ENCODE measurements at places on chromosomes 2 and 18.

GRCh38 chr2:236171680-236172254 is 3.6 kb upstream of the GBX2 start:
- ATAC-seq, result no peak

DNA sequence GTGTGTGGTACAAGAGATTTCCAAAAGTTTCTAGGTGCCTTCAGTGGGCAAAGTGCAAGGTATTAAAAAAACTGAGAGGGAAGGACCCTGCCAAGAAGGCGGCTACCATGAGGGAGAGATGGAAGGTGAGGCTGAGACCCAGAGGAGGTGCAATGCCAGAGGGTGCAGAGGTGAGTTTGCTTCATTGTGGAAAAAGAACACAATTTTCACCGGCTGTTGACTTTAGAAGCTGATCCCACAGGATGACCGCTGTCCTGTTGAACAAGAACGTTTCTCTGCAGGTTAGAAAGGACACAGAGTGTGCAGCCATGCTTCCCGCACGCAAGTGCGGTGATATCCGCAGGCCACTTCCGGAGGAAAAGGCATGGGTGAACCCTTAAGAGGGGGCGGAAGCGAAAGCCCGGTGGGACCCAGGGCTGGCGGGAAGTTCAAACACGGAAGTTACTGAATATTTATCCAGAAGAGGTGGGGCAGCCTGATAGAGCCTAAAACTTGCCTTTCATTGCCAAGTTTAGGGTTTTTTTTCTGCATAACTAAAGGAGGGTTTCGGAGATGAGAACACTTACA is 16.6 kb downstream of the SP110 start:
- ATAC-seq, result no peak

DNA sequence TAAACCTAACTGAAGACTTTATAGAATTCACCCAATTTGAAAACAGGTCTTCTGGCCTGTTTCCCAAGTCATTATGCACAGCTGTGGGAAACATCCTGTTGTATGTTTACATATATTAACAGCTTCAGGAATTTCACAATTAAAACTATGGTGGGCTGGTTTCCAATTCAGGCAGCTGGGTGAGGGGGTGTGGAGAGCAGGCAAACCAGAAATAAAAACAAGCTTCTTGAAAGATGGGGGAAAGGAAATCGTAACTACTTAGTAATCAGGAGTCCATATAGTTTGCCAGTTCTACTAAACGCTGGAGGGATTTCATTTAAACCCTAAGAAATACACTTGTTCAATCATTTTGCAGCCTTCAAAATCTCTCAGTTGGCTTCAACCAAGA is 22.8 kb downstream of the ATP8B1 start:
- no peak for ATAC-seq

DNA sequence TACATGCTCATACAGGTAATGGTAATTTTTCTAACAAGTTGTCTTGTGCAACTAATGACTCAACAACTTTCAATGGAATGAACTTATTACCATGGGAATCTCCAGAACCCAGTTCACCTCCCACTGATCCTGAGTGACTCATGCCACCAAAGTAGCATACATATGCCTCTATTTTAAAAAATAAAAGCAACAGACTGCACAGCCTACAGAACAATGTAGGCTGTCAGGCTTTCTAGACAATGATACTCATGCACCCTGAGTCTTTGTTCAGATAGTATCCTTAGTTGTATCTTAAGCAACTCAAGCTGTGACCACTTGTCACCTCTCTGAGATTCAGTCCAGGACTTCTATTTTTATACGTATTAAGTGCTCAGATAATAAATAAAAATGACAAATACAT is 531.0 kb upstream of the SETBP1 start:
- ATAC-seq, result peak; percentile 97

DNA sequence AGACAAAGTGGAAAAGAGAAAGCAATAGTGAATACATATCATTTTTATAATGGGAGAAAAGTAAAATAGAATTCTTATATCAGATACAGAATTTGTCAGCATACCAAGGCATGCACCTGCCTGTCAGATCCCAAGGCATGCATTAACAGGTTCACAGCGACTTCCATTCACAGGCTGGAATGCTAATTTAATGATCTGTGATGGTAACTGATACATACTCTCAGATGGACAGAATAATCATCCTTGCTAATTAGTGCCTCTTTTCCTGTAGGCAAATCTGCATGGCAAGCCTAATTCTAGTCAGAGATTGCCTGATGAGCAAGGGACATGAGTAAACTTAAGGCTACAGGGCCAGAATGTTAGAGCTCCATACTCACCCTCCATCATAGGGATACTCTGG is 76.1 kb downstream of the PRKRA start:
- no peak for ATAC-seq

DNA sequence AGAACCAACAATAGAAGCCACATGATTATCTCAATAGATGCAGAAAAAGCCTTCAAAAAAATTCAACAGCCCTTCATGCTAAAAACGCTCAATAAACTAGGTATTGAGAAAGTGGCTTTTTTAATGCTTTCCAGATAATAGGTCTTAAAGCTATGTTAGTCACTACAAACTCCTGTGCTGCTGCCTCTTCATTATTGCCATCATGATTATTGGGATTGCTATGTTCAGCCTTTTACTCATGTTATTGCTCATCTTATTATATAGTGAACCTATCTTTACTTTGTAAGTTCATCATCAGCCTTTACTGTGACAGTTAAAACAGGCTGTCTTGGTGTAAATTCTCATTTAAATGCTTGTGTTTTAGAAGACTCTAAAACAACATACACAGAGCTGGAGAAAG is 1557.2 kb upstream of the ZEB2 start:
- no peak for ATAC-seq

- ATAC-seq, result no peak
Measured at GRCh38 chr2:72765997-72766609, 59.7 kb downstream of the EXOC6B start.

DNA sequence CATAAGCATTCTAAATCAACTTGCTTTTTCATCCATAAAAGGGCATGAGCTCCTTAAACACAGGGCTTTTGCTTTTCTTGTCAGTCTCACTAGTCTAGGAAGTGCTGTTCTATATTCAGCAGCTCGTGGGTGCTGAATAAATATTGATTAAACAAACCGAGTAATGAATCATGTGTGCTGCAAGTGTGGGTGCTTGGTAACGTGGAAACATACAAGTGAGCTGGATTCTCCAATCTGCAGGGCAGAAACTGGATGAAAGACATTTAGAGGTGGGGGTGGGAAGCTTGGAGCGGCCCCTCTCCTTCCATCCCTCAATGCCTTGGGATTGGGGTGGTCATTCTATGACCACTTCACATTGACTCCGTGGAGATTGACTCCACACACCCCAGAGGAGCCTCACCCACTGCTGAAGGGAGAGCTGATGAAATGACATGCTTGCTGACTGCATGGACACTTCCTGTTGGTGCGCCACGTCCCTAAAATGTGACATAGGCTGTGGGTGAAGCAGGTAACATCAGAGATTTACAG is 114.6 kb downstream of the DOCK10 start:
- no peak for ATAC-seq

DNA sequence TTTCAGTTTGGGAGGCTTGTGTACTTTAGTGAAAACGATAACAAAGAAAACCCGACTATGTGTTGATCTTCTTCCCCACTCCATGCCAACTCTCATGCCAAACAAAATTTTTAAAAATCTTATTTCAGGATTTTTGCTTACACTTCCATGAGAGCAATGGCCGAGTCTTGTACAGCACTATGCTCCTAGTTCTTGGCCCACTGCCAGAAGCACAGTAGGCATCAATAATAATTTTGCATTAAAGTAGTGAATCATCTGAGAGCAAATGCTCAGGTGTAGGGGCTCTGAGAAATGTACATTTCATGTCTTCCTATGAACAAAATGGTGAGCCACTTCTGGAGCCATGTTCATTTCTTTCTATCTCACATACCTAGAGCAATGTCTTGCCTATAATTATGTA is 62.2 kb downstream of the MAP3K19 start:
- no peak for ATAC-seq

DNA sequence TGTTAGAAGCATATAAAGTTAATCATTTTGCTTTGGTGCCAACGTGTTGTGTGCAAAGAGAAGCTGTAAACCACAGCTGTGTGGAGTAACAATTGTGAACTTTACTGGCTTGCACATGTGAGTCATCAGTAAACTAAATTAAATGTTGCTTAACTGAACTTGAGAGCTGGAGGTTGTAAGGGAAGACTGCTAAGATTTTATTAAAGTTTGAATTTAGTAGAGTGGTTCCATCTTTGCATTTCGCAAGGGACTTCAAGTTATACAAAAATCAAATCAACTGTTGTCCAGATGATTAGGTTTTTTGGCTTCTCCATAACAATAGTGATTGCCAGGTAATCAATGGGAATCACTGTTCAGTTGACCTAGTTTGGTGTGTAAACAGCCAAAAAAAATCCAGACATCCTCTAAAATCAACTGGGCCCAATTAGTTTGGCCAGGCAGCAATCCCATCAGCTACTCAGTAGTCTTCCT is 247.4 kb downstream of the MYO3B start:
- no peak for ATAC-seq

GRCh38 chr2:150983314-150983897 is 278.3 kb downstream of the RBM43 start:
- ATAC-seq, result no peak

- no peak for ATAC-seq
Measured at GRCh38 chr18:9741793-9742523, 33.9 kb downstream of the RAB31 start.

DNA sequence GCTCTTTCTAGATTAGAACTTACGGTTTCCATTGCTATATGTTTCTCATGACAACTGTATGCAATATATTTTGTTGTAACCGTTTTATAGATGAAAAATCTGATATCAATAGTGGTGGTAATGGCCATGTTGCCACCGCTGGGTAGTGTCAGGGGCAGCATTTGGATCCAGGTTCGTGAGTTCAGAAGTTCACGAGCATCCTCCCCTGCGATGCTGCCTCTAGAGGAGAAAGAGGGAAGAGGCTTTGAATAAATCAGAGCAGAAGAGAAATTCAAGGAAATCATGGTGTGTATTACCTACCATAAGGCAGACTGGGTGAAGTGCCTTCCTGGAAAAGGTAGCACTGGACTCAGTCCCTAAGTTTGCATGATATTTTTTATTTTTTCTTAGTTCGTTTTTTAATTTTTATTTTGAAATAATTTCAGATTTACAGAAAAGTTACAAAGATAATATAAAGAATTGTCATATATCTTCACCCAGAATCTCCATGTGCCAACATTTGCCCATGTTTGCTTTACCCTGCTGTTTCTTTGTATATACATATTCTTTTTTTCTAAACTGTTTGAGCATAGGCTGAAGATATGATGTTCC is 3.3 kb upstream of the ZBTB7C start:
- peak; percentile 25 for ATAC-seq

GRCh38 chr2:102181919-102182635 is 4.7 kb upstream of the IL1RL2 start:
- no peak for ATAC-seq

DNA sequence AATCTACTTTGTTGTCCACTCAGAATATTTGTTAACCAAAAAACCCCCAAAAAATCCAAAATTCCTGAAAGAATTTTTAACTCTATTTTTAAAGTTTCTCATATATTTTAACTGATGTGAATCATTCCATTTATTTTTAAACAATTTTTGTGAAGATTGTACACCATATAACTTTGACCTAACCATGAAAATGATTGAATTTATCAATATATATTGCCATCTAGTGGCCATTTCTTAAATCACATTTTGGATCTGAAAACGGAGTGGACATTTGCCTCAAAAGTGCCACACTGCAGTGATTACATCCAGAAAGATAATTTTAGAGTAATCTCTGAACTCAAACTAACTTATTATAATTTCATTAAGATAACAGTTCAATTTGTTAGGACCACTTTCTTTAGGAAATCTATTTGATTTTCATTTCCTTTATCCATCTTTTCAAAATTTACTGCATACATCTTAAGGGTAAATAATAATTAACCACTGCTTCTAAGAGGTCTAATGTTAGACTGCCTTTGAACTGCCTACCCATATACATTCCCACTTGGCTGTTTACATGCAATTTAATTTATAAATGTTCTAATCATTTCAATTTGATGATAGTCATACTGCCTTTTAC is 71.1 kb downstream of the DSC3 start:
- ATAC-seq, result peak; percentile 67

DNA sequence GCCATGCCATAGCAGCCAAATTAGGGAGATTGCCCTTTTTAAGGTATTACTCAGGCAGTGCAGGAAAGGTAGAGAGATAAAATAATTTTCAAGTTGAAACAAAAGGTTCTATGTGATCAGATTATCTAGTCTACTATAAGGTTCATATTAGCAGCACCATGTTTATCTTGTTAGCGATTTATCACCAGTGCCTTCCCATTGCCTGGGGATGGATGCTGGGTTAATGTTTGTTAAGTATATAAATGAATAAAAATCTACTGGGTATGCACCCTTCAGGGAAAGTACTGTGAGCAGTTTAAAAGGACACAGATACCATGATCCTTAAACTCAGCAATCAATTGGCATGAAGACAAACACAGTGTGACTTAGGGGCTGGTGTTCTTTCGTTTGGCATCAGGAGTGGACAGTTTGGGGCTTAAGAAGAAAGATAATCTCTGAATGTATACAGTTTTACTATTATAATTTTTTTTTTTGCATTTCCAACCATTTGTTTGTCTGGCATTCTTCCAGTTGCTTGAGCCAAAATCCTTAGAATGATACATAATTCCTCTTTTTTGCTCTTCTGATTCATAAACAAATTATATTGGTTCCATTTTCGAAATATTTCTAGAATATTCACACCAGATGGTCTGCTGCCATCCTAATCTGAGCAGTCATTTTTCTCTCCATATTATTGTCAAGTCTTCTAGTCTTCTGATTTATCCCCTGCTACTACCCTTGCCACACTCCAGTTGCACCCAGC is 512.8 kb upstream of the SLC8A1 start:
- no peak for ATAC-seq

GRCh38 chr18:78549971-78550370 is 429.6 kb upstream of the SALL3 start:
- no peak for ATAC-seq

GRCh38 chr2:143229411-143229810 is 100.2 kb downstream of the ARHGAP15 start:
- no peak for ATAC-seq

DNA sequence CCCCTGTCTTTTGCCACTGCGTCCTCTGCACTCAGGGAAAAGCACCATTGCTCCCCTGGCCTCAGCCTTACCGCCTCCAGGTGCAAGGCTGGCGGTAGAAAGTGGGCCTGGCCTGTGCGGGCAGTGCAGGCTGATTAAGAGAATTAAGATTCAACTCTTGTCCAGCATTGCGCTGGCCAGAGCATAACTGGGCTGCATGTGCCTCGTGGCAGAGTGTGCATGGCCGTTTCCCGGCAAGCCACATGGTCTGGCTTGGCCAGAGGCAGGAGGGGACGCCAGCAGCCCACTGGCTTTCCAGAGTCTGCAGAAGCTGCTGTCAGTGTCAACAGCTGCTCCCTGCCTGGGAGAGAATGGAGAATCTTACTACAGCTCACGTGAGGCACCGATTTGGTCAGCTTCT is 12.3 kb downstream of the NTSR2 start:
- ATAC-seq, result no peak

DNA sequence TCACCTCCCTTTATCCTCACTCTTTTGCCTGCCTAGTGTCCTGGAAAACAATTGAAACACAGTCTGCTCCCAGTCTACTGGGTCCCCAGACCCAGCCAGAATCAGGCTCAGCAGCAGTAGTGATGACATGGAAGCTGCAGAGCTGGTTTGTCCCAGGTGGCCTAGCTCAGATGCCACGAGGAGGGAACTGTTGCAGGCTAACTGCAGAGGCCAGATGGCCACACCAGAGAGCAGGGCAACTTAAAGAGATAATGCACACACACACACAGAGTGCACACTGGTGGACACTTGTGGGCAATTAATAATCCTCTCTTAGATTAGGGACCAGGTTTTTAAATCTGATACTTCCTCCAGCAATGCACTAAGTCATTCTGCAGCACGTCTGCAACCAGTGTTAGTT is 42.4 kb downstream of the GYPC start:
- no peak for ATAC-seq

- ATAC-seq, result no peak
Measured at GRCh38 chr2:230877759-230878598, 13.2 kb downstream of the ITM2C start.

Measured in SK-N-SH treated with all-trans-retinoic acid at 6 μM for 48 hours (cell line).